ENCODE measurements at places on chromosomes 16 and 17. TPM values are rescaled to one million over a fixed set of nuclear protein-coding genes. Genes with fewer than 3 reads are reported as not detected.

The CD7 gene
- 0.83 TPM for polyA plus RNA-seq

The CARD14 gene
- polyA plus RNA-seq: 0.08 TPM

The PCGF2 gene
- polyA plus RNA-seq: 42.1 TPM

The PRAC2 gene
- polyA plus RNA-seq: not detected

The HOXB2 gene
- polyA plus RNA-seq: not detected

The SLC16A6 gene
- 0.17 TPM for polyA plus RNA-seq

The TP53TG3F gene
- polyA plus RNA-seq: not detected

The NGFR gene
- 10.3 TPM for polyA plus RNA-seq

The FAM171A2 gene
- polyA plus RNA-seq: 21.9 TPM

The KRT24 gene
- polyA plus RNA-seq: not detected

The RAB40B gene
- polyA plus RNA-seq: 7.1 TPM

The JUP gene
- polyA plus RNA-seq: 125 TPM

The BEAN1 gene
- polyA plus RNA-seq: 0.08 TPM

The KRTAP1-3 gene
- not detected for polyA plus RNA-seq

The KCNH4 gene
- polyA plus RNA-seq: 0.44 TPM

The CAVIN1 gene
- 16.2 TPM for polyA plus RNA-seq

The KRT20 gene
- not detected for polyA plus RNA-seq
